ENCODE measurements at places on chromosomes 11 and 22.
A peak's percentile ranks its signal among the peaks of the same experiment; 100 is the strongest.

GRCh38 chr11:64086258-64087123 lies 50.8 kb downstream of the FLRT1 start:
- DNase-seq, result peak; percentile 92

GRCh38 chr11:61109671-61110070 lies 7.4 kb downstream of the CD5 start:
- no peak for DNase-seq

DNA sequence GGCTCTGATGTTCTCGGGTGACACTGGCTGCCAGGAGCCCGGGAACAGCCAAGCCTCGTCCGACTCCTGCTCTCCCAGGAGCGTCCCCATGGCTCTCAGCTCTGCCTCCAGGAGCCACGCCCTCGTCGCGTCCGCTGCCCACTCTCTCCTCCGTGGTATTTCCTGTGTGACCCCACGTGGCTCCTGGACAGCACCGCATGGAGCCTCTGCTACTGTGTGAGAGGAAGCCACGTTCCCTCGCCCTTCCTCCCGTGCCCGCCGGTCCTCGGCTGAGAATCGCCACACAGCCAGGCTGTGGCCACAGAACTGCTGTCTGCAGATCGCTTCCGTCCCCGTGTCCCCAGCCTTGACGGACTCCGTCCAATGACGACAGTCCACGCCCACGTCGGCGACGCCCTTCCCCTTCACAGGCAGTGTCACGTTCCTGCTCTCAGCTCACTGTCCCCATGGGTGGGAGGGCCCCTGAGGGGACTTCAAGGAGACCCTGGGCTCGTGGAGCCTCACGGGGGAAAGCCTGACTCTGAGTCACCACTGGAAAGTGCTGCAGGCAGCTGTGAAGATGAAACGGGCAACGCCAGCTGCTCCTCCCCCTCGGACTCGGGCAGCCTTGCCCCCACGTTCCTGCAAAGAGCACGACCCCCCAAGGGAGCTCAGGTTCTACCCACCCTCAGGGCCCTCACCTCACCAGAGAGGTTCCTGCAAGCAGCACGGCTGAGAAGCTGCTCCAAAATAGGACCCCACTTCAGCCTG lies 458.5 kb downstream of the BRD1 start:
- no peak for DNase-seq

DNA sequence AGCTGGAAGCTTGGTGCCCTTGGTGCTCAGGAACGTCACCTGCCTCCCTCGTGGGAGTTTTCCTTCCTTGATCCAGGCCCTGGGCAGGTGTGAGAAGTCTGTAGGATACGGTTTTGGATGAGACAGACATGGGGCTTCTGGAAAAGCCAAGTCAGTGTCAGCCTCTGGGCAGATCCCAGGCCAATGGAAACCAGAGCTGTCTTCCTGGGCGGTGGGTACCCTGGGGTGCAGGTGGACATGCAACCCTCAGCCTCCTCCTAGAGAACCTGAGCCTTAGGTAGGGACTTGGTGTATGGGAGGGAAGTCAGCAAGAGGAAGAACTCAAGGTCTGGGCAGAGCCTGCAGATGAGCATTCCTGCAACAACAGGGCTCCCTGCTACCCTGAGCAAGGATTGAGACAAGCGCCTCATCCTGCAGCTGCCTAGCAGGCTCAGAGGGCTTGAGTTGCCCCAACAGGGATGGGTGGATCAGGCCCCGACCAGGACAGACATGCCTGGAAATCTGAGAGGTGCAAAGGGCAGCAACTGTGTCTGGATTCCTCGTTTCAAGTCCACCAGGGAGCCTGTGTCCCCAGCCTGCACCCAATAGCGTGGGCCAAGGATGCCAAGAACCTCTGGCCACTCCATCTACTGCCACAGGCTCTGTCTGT lies 37.6 kb upstream of the SYT13 start:
- DNase-seq, result no peak

GRCh38 chr11:18027475-18027874 lies 14.6 kb upstream of the SERGEF start:
- no peak for DNase-seq

DNA sequence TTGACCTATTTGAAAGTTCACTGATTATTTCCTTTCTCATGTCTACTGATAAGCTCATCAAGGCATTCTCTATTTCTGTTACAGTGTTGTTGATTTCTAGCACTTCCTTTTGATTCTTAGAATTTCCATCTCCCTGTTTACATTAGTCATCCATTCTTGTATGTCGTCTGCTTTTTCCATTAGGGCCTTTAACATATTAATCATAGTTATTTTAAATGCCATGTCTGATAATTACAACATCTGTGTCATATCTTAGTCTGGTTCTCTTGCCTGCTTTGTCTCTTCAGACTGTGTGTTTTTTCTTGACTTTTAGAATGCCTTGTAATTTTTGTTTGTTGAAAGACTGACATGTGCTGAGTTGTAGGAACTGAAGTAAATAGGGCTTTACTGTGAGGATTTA lies 602.1 kb downstream of the SOX6 start:
- no peak for DNase-seq

GRCh38 chr11:93034031-93034722 lies 64.7 kb downstream of the MTNR1B start:
- DNase-seq, result no peak

GRCh38 chr11:34495724-34496377 lies 17.7 kb downstream of the ELF5 start:
- DNase-seq, result no peak

DNA sequence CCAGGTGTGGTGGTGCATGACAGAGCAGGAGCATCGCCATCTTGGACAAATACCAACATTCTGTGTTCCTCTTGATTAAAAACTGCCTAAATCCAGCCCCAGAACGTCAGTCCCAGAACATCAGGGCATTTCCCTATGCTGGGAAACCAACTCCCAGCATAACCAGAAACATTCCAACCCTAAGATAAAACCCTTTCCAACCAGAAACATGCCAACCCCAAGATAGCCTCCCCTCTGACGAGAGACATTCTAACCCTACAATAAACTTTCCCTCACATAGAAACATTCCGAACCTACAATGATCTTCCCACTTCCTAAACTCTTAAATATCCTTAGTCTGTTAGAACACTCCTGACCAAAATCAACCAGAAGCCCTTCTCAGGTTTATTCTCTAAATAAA lies 11.6 kb downstream of the PLAAT4 start:
- no peak for DNase-seq

DNA sequence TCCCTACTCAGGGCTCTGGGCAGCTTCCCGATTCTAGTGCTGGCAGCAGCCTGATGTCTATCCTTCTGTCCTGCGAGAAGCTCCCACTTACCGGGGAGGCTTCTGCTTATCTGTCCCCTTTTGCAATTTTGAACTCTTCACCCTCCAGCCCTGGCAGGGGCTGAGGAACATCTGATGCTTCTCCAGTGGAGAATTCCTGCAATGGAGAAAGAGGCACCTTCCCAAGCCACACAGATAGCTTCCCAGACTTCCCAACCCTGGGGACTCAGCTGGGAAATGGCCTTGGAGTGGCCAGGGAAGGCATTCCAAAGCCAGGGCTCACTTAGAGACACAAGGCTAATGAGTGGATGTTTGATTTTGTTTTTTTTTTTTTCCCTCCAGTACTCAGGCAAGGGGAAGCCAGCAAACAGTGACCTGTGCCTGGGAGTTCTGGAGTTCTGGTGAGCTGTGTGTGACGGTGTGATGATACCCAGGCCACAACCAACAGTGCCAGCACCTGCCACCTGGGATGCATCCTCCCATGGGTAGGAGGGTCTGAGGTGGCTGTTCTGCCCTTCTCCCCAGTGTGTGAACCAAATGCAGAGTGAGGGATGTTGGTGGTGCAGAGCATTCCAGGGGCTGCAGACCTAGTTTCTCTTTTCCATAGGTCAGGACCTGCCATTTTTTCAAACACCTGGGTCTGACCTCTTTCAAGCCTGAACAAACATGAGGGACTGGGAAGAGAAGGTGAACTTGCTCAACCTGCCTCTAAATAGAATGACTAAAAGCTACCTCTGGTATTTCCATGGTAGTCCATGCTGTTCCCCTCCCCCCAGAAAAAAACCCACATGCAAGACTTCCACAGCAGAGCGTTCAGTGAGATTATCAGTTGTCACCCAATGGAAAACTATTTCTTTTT lies 95.1 kb downstream of the CCDC81 start:
- no peak for DNase-seq

GRCh38 chr11:103007521-103007920 lies 52.0 kb upstream of the MMP13 start:
- no peak for DNase-seq

DNA sequence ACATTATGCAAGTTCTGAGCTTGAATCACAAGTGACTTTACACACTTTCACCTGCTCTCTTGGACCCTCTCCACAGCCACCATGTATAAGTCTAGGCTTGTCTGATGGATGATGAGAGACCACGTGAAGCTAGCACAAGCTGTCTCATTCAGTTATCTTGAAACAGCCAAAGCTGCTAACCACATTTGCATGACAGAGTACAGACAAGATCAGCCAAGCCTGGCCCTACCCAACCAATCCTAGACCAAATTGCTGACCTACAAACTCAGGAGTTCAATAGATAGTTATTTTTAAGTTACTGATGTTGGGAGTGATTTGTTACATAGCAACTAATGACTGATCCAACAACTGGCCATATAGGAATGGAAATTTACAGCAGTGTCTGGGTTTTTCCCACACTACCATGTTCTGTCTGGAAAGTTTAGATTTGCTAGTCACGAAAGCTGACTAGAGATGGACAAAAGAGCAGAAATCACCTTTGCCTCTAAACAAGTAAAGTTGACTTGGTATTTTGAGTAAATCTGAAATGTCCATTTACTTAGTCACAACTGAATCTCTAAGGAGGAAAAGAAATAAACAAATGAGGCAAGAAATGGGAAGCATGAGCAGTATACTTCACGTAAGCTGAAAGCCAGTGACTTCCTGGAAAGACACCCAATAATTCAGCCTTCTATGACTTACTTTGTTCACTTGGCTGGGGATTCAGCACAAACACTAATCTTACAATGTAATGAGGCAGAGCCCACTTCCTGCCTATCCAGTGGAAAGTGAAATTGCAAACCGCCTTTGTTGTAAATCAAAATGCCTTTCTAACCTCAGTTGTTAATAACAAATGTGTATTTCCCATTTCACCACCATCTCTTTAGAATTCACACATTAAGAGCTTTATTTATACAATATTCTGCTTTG lies 101.7 kb downstream of the FAM181B start:
- no peak for DNase-seq

GRCh38 chr22:26700462-26700861 lies 43.1 kb downstream of the MIAT start:
- no peak for DNase-seq

DNA sequence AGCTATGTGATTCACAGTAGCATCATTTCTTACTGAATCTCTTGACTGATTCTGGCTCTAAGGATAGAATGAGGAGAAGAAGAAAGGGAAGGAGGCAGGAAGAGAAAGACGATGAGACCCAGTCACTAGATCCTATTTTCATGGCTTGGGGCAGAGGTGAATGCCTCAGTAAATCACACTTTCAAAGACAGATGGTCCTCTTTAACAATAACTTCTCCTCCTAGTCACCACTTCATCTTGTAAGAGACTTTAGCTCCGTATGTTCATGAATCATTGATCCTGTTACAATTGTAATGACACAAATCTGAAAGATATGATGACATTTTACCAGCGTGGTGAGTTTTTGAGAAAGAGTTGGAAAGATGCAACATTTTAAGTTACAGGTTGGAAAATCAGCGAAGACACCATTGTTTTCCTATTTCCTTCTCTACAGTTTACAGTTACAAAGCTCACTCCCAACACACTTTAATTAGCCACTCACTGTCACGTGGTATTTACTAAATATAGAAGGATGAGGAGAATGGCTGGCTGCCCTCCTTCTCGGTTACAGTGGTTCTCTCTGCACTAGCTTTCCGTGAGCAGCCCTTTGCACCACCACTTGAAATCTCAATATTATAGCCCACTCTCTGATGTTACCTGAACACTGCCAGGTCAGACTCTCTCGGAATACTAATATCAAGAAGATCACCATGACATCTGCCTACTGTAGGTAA lies 205.8 kb downstream of the CADM1 start:
- DNase-seq, result peak; percentile 14

DNA sequence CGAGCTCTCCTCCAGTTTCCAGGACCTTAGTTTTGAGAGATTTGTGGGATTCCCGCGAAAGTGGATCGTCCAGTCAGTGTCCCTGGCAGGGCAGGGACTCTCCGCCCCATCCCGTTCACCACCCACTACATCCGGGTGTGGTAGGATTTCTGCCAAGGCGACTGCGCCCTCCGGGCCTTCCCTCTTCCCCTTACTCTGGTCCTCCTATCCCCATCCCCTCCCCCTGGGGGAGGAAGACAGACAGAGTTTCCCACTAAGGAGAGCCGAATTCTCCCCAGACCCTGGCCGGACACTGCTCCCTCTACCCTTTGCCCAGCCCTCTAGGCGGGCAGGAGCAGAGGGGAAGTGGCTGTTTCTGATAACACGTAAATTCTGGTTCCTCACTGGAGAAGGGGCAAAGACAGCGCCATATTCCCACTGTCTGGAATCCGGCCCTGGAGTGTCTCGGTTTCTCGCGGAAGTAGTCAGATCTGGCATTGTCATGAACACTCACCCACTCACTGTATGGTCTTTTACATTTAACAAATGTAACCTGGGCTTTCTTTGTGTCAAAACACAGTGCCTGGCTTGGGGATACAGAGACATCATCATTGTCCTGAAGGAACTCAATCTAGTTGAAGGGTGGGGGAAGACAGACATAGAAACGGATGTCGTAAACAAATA lies 1.1 kb upstream of the NECTIN1 start:
- DNase-seq, result no peak

DNA sequence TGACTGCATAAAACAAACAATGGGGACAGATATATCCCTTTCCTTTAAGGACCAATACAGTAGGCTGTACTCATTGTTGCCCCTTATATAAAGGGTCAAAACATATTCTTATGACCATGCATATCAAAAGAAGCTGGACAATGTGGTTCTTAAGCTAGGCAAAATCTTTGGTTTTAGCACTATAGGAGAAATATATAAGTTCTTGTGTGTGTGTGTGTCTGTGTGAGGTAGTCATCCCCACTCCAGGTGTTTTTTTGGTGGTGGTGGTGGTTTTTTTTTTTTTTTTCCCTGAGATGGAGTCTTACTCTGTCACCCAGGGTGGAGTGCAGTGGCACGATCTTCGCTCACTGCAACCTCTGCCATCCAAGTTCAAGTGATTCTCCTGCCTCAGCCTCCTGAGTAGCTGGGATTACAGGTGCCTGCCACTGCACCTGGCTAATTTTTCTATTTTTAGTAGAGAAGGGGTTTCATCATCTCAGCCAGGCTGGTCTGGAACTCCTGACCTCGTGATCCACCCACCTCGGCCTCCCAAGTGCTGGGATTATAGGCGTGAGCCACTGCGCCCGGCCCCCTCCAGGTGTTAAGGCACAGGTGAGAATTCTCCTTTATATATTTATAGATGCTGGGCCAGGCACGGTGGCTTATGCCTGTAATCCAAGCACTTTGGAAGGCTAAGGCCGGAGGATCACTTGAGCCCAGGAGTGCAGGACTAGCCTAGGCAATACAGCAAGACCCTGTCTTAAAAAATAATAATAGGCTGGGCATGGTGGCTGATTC lies 12.0 kb upstream of the ZNF143 start:
- DNase-seq, result no peak

GRCh38 chr22:33456511-33456910 lies 398.3 kb upstream of the SYN3 start:
- DNase-seq, result no peak

All from NCI-H2081 (cell line).